ENCODE measurements at places on chromosomes 16 and 17.

DNA sequence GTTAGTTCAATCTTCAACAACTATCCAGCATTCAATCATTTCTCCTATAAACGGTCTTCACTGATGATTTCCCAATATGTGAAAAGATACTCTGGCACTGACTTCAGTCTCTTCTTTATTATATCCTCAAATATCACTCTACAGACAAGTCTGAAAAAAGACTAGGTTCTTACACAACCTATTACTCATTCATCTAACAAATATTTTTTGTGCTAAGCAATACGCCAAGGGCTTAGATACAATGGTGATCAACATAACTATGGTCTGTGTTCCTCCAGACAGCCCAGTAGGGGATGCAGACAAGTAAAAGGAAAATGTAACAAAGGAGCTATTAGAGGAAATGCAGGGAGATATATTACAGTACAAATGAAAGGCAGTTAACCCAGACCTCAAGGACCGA is 63.9 kb downstream of the MYO1D start:
- ATAC-seq: peak; percentile 60

- ATAC-seq: peak; percentile 17
These were observed at the start of gene SNX20 for GRCh38 chr16:50681021-50681885. Gene SNX20, minus strand, starts transcription at chr16:50681312. Its CDS starts 3,786 bp downstream, at chr16:50677526.

GRCh38 chr17:278055-278675 is 74.4 kb downstream of the RPH3AL start:
- ATAC-seq: no peak

DNA sequence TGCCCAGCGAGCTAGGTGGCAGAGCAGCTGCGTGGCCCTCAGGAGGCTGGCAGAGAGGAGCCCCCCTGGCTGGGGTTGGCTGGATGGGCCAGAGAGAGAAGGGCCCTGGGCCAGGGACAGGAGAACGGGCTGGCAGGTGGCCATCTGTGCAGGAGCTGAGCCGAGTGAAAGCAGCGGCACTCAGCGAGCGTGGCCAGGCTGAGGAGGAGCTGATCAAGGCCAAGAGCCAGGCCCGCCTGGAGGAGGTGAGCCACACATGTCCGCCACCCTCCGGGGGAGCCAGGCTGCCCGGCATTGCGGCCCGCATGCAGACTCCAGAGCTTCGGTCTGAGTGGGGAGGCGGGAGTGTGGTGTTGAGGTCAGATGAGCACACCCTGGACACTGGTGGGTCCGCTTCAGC is 2.1 kb upstream of the RAC3 start:
- ATAC-seq: no peak

DNA sequence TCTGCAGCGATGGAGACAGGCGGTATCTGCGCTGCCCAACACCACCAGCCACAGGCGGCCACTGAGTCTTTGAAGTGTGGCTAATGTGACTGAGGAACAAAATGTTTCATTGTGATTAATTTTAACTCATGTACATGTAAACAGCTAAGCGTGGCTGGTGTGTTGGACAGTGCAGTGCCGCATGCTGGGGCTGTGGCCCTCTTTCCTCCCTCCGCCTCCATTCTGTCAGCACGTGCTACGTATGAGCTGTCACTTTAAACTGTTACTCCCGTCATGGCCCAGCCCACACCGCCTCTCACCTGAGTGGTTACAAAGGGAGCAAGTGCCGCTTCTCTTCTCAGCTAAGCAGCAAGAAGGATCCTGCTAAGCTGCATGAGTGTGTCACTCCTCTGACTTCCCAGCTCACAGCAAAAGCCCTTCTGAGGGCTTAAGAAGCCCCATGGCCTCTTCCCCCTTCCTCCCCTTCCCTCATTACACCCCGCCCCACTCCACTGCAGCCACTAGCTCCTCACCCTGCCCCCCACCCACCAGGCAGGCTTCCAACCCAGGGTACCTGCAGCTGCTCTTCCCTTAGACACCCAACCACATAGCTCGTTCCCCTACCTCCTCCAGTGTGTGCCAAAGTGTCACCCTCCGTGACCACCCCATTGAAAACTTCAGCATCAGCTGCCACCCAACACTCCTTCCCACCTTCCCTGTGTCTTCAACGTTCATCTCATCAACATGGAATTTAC is 15.0 kb downstream of the HASPIN start:
- ATAC-seq: peak; percentile 87

DNA sequence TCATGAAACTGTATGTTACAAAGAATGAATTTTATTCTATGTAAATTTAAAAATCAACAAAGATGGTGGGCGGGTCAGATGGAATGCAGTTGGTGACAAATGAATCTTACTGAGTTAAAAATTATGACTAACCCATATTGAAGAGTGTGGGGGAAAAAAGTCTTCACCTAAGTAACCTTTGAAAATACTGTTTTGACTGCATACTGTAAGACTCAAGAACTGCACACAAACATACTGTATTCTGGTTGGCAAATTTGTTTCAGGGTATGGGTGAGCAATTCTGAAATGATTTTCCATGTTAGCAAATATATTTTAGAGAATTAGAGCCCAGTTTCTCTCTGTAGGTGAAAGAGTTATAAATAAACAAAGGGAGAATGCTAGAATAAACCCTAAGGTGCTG is 153.7 kb upstream of the KCNJ18 start:
- ATAC-seq: no peak

DNA sequence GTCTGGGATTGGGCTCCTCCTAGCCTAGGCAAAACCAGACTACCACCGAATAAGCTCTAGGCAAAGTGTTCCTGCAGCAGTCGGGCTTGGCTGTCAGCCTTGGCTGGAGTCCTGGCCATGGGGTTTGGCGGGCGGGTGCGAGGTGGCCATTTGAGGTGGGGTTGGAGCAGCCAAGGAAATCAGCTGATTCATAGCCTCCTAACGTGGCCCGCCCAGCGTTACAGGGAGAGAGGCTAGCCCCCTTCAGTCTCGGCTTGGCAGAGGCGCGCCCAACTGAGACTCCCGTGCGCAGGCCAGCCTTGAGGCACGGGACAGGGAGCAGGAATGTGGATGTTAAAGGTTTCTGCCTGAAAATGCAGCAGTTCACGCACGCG is 1.9 kb downstream of the PMP22 start:
- peak; percentile 28 for ATAC-seq

DNA sequence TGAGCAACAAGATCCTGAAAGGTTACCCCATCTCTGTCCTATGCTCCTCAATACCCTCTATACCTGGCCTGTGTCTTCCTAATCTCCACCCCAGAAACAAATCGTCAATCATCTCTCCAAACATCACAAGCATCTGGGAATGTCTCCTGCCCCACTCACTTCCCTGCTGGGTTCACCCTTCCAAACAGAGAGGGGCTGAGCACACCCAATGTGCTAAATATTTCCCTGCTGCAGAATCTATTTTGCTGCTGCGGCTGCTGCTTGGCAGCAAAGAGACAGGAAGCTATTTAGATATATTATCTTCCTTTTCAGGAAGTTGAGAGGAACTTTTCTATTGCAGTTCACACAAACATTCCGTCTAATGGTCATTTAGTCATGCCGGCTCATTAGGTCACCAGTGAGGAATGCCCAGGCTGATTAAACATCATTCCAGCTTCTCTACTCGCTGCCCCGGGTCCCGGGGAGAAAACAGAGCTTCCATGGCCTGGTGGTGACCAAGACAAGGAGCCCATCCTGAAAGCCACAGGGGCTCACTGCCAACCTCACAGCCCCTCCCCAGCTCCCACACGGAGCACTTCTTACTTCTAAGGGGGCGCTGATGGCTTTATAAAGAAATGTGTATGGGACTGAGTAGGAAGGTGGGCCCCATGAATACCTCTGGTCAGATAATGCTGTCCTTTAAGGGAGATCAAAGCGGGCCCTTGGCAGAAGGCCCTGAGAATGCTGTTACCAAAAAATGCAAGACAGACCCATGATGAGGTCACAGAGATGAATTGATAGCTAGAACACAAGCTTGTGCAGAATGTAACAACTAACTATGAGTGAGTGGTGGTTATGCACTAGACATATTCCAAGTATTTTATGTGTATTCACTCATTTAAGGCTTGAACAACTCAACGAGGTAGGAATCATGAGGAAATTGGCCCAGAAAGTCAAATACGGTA is 218.3 kb downstream of the SOX9 start:
- ATAC-seq: peak; percentile 49

GRCh38 chr16:67509016-67509415 is 19.6 kb upstream of the RIPOR1 start:
- no peak for ATAC-seq

DNA sequence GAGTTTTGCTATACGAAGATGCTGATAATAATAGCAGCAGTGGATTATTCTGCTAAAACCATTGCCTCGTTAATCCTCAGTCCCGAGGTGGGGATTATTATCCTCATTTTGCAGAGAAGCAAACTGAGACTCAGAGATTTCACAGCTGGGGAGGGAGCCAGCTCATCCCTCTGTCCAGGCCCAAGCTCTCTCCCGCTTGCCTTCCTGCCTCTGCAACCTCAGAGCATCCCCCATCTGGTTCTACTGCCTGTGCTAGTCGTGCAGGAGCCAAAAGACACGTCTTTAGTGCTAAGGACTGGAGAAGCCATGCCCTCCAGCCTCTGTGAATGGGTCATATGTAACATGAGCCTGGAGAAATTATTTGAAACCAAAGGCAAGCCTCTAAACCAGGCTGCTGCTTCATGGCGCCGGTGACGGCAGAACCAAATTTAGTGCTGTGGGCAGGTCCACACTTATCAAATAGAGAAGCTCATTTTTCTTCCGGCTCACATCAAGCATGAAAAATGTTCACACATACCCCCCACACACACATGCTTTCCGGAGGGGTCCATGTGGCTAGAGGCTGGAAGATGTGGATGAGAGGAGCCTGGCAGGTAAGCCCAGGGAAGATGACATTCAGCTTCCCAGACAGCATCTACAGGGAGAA is 13.5 kb downstream of the MAPT start:
- ATAC-seq: no peak

GRCh38 chr16:62752854-62753253 is 716.6 kb upstream of the CDH8 start:
- ATAC-seq: no peak

DNA sequence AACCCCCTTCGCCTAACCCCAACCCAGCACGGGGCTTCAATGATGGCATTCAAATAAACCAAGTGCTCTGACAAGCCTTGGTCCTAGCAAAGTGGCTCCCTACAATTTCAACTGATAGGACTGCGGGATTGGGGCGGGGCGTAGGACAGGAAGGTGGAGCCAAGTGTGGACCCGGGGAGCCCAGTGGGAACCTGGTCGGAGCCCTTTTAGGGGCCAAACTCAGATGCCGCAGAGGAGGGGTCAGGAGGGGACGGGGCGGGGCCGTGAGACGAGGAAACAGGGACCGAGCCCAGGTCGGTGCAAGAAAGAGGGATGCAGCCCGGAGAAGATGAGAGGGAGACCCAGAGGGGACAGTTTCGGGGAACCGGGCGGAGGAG is 13.2 kb upstream of the CDIPT start:
- no peak for ATAC-seq

DNA sequence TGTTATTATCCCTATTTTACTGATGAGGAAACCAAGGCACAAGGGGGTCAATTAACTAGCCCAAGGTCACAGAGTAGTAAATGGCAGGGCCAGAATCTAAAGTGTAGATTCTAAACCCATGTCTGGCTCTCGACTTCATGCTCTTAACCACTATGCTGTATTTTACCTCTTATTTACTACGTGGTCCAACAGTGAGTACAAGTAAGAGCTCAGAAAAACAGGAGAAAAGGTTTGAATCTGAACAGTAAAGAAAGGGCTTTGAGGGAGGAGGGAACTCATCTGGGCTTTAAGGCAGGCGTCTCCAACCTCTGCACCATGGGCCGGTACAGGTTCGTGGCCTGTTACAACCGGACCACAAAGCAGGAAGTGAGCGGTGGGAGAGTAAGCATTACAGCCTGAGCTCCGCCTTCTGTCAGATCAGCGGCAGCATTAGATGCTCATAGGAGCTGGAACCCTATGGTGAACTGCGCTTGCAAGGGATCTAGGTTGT is 62.9 kb downstream of the SMURF2 start:
- peak; percentile 37 for ATAC-seq

DNA sequence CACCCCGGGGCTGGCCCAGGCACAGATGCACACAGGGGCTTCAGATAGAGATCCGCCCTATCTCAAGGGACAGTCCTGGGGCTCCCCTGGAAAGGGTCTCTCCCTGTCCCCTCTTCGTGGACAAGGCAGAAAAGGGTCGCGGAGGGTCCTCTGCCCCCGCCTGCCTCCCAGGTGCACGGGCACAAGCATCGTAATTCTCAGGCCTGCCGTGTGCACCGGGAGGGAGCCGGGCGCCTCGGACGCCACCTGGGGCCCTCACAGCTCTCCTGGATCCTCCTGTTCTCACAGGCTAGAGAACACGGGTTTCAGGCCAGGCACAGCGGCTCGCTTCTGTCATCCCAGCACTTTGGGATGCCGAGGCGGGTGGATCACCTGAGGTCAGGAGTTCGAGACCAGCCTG is 11.9 kb upstream of the PABPN1L start:
- no peak for ATAC-seq

DNA sequence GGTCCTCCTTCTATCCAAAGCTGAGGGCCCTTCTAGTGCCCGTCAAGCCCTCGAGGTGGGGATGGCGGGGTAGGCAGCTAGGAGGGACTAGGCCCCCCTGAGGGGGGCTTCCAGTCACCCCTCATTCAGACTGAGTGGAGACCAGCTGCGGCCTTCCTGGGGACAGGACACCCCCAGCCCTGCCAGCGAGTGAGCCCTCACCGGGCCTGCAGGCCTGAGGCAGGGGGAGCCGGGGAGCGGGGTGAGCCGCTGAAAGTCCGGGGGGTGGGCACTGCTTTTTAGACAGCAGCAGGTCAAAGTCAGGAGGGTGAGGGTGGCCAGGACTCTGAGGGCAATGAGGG is 8.7 kb upstream of the KREMEN2 start:
- ATAC-seq: no peak

DNA sequence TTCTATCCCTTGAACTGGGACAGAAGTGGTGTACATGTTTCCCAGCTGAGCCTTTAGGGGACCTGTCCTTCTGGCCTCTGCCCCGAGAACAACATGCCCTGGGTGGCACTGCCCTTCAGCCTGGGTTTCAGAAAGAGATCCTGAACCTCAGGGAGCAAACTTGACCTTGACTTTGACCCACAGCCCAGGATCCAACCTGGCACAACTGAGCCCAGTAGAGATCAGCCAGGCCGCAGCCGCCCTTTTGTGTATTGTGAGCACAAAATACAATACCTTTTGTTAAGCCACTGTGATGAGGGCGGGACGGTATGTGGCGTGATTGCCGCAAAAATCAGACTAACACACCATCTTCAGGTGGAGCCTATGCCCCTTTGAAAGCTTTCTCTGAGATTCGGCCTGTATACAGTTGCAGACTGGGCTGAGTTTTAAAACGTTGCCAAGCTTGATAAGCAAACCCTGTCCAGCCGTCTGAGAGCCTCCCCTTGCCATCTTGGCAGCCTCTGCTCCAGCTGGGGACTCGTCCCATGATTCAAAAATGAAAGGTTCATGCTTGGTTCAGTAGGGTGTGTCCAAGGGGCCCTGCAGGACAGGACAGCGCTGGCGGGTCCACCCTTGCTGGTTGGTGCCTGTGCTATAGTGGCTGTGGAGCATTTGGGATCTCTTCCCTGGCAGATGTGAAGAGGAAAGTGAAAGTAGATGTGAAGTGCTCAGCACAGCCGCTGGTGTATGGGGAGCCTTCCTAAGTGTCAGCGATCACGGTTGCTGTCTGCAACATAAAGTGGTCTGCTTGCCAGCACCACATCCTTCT is 40.3 kb downstream of the FOXL1 start:
- no peak for ATAC-seq
